ENCODE measurements at places on chromosomes 13 and 19.
A peak's percentile ranks its signal among the peaks of the same experiment; 100 is the strongest.

DNA sequence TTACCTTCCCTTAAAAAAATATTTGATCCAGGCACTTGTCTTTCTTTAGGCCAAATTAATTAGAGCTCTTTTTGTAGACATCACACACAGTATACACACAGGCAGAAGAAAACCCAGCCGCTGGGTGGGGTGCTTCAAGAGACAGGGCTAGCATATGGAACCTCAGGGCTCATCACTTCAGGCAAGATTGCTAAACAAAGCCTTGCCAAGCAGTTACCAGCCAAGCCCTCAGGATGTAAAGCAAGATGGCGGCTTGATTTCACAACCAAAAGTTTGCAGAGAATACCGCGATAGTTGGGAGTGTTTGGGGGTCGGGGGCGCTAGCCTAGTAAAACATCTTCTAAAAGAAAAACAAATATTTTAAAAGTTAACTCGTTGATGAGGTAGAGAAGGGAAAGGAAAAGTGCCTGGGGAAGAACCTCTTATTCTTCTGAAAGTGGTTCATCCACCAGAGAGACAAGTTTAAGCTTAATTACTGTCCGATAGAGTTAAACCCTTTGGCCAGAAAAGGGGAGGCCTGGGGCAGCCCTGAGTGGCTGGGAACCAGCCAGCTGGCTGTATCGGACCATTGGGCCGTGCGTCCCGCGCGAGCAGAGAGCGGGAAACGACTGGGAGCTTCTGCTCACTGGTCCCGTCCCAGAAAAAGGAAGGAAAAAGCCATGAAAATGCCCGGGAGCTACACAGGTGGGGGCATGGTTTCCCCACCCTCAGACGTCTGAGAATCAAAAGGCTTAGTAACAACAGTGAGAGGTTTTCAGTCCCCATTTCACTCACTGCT is 254.9 kb upstream of the PCDH20 start:
- no peak for DNase-seq

DNA sequence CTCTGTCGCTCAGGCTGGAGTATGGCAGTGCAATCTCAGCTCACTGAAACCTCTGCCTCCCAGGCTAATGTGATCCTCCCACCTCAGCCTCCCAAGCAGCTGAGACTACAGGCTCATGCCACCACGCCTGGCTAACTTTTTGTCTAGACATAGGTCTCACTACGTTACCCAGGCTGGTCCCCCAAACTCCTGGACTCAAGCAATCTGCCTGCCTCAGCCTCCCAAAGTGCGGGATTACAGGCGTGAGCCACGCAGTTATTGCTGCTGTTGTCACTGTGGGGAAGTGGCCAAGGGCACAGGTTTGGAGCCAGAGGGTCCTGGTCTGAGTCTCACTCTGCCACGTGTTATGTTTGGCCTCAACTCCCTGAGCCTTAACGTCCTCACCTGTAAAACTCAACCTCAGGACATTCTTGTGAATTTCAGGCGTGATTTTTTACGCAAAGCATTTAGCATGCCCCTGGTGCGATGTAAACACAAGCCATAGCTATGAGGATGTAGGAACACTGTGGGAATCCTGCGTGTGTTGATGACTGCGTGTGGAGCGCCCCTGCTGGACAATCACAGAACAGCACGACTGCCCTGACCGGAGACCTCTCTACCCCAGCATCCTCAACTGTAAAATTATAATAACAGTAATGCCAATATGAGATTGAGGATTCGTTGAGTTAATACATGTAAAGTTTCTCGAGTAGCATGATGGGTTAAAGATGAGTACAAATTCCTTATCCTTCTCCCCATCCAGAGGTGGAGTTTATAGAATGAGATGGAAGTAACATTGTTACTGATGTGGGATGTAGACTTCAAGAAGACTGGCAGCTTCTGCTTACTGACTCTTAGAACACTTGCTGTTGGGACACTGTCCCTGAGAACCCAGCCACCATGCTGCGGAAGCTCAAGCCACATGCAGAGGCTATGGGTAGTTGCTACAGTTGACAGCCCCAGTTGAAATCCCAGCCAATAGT is 41.8 kb upstream of the PNMA8B start:
- DNase-seq, result peak; percentile 75

GRCh38 chr19:48858984-48859710 is 9.3 kb downstream of the PLEKHA4 start:
- no peak for DNase-seq

DNA sequence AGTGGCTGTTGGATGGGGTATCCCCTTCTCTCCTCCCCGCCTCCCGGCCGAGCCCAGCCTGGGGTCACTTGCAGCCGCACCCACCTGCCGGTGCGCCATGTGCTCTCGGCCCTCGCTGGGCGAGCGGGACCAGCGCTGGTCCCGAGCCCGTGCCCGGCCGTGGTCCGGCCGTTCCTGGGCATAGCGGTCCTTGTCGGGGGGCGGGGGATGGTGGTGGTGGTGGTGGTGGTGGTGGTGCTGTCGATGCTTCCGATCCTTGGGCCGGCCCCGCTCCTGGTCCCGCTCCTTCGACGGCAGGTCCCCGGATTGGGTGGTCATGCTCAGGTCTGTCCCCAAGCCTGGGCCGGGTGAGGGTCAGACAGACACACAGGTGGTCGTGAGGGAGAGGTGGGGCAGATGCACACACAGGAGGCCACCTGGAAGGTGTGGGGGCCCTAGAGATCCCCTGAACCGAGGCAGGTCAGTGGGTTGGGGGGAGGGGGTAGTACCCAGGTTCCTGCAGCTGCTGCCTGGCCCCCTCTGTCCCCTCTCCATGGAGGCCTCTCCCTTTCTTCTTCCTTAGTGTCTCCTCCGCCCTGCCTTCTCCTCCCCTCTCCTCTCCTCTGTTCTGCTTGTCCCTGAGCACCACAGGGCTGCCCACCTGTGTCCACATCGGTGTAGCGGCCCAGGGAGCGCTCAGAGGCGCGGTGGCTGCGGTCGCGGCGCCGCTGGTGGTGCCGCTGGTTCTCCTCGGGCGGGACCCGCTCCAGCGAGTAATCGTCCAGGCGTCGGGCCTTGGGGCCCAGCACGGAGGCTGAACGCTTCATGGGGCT is 58.7 kb downstream of the IER2 start:
- DNase-seq, result no peak

GRCh38 chr13:29117663-29118062 is 297.5 kb downstream of the MTUS2 start:
- no peak for DNase-seq

DNA sequence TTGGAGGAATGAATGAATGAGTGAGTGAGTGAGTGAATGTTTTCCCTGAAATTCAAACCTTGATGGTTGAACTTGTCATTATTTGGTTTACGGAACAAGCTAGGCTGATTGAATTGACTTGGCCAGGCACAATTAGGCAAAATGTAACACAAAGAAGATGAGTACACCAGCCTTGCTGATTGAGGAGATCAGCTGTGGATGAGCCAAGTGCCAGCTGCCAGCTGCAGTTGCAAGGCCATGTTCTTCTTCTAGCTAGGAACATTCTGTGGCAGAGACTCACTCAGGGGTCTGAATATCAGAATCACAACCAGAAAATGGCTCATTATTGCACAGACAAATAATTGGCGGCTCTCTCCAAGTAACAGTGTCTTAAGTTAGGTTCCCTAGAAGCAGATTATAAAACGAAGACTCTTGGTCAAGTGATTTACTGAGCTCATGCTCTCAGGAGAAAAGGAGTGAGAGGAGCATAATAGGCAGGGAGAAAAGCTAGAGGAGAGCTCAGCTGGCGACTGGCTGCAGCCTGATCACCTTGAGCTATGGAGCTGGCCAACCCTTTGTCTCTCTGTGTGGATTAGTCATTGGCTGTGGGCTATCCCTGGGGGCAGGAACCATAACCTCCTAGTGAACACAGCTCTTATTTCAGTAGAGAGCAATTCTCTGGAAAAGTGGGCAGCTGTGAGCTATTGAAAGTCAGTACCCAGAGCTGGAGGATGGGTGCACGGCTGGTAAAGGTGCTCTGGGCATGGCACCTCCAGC is 225.3 kb upstream of the SERP2 start:
- no peak for DNase-seq

DNA sequence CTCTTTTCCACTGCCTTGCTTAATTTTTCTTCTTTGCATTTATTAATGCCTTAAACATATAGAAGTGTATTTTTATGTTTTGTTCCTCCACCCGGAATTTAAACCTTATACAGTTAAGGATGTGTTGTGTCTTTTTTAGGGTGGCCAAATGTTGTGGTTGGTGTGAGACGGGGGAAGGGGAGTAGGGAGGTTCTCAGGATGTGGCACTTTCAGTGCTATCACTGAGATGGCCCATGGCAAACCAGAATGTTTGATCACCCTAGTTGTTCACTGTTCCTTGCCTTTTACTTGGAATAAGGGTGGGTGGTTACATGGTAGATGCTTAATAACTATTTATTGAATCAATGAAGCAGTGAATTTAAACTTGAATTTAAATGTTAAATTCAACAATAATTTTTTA is 216.0 kb upstream of the SLITRK1 start:
- no peak for DNase-seq

DNA sequence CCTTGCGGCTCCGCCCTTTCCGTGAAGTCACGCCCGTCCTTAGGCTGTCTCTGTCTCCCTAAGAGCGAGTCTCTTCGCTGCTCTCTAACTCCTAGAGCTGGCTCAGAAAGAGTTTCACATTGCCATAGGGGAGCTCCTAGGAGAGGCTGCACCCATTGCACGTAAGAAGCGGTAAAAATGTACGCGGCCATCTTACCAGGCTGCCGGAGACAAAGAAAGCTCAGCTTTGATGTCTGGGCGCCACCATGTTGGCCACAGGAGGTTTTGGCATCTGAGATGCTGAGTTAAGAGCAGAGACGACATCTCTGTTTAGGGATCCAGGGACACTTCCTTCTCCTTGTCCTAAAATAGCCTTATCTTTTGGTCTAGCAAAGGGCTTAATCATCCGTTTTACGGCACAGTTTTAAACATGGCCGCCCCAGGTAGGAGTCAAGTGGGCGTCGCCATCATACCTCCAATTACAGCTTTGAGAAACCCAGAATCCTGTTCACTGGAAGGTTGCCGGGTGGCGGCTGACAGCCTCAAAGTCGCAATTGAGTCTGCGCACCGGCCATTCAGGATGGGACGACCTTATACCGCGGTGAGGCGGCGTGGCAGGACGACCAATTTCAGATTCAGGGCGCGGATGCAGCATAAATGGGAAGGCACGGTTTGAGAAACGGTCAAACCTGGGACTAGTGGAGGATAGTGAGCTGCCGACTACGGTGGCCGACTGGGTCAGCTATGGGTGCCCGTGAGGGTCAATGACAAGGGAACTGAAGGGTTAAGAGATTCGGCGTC is at the start of gene ZNF793:
Gene ZNF793, plus strand, starts transcription at position 553 of the 780 bp plus-strand sequence. CDS start 16,501 bp downstream, outside the sequence.
- peak; percentile 77 for DNase-seq

GRCh38 chr19:1154731-1155351 is 19.2 kb downstream of the SBNO2 start:
- DNase-seq, result no peak

DNA sequence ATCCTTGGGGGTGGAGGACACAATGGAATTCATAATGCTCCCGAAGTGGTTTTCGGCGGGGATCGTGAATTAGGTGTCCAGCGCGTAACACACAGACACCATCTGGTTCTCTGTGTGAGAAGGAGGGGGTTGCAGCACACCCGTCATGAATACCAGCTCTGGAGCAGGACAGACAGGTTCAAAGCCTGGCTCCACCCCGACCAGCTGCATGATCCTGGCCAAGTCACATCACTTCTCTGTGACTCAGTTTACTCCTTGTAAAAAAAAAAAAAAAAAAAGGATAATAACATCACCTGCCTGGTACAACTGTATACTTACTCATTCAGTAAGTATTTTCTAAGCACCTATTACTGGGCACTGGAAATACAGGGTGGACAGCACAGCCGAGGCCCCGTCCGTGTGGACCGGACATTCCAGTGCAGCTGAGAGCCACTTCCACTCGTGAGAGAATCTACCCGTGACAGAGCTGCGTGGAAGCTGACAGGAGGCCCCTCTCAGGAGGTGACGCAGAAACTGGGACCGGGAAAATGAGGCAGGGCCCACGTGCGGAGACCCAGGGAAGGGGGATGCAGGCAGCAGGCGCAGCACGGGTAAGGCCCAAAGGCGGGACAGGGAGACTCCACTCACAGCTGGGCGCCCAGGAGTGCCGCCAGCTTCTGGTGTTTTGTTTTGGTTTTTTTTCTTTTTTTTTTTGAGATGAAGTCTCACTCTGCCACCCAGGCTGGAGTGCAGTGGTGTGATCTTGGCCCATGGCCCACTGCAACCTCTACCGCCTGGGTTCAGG is 12.0 kb downstream of the RDH13 start:
- no peak for DNase-seq

DNA sequence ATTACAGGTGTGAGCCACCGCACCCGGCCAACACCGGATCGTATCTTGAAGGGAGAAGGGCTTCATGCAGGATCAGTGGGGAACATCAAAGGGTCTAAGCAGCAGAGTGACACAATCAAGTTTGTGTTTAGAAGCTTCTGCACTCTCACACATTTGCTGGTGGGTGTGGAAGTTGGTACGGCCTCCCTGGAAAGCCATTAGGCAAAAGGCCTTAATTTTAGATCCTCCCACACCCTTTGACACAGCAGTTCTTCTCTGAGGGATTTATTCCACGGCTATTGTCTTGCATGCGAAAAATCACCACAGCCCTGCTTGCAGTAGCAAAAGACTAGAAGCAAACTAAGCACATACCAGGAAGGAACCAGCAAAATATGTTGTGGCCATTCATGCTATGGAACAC is 18.3 kb upstream of the SLC1A5 start:
- DNase-seq, result no peak

GRCh38 chr13:110232142-110232541 is 74.8 kb downstream of the COL4A1 start:
- DNase-seq, result no peak

GRCh38 chr19:15672580-15673175 is at the start of gene CYP4F12:
TSS of gene CYP4F12 (plus strand) at chr19:15673087. CDS start at chr19:15673530, 443 bp downstream.
- DNase-seq, result no peak

GRCh38 chr19:35207391-35207871 is 21.1 kb downstream of the FAM187B start:
- no peak for DNase-seq

- DNase-seq, result no peak
These were observed 118.6 kb downstream of the URI1 start for GRCh38 chr19:30060531-30061222.

- DNase-seq, result no peak
These were observed 21.3 kb upstream of the SLC7A9 start for GRCh38 chr19:32890841-32891240.

DNA sequence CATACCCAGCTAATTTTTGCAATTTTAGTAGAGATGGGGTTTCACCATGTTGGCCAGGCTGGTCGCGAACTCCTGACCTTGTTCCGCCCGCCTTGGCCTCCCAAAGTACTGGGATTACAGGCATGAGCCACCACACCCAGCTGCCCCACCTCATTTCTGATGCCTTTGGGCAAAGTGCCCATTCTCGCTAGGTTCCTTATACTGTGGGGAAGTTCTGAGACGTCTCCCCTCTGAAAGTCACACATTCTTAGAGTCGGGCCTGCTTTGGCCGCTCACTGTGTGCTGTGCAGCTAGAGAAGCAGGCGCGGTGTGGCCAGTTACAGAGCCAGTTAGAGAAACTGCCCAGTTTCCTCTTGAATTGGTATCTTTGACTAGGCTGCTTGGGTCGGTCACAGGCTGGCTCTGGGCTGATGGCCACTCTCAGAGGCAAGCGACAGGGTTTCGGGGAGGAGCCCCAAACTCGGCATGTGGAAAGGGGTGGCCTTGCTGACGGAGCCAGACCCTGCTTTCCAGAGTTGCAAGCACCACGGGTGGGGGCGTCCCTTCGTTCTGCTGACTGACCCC is 18.0 kb downstream of the PRAM1 start:
- no peak for DNase-seq

Measured in head of caudate nucleus (tissue), 42 donors.